Stimulated activated CD4-positive, alpha-beta T cell treated with anti-CD3 and anti-CD28 coated beads, TNF-alpha, amount 100 ng/mL, for 1 hour (primary cell): ENCODE measurements at places on chromosomes 1 and 21.
A peak's percentile ranks its signal among the peaks of the same experiment; 100 is the strongest.

GRCh38 chr1:151711951-151712350 is 4.7 kb downstream of the CELF3 start:
- DNase-seq: no peak

GRCh38 chr1:85847356-85847755 is 139.1 kb upstream of the ZNHIT6 start:
- DNase-seq: no peak

GRCh38 chr1:24484199-24484598 is 18.4 kb upstream of the RCAN3 start:
- no peak for DNase-seq

GRCh38 chr1:44605914-44606615 is 68.2 kb downstream of the TMEM53 start:
- DNase-seq: no peak

DNA sequence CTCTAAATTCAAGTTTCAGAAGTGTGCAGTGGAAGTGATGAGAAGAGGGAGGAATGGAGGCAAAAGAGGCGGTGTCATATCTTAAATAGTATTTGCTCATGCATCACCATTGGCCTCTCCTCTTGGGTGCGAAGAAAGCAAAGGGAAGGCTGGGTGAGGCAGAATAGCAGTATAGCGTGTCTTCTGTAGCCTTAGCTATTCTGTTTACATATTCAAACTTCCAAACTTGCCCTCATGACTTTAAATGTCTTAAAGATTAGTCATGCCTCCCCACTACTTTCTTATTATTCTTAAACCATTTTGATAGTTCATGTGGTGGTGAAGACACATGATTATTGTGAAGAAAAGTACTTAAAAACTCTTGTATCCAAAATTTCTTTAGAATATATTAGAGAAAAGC is 104.6 kb upstream of the TENT5C start:
- DNase-seq: no peak

- no peak for DNase-seq
These were observed 463 bp upstream of the PRRC2C start for GRCh38 chr1:171484760-171485374.

DNA sequence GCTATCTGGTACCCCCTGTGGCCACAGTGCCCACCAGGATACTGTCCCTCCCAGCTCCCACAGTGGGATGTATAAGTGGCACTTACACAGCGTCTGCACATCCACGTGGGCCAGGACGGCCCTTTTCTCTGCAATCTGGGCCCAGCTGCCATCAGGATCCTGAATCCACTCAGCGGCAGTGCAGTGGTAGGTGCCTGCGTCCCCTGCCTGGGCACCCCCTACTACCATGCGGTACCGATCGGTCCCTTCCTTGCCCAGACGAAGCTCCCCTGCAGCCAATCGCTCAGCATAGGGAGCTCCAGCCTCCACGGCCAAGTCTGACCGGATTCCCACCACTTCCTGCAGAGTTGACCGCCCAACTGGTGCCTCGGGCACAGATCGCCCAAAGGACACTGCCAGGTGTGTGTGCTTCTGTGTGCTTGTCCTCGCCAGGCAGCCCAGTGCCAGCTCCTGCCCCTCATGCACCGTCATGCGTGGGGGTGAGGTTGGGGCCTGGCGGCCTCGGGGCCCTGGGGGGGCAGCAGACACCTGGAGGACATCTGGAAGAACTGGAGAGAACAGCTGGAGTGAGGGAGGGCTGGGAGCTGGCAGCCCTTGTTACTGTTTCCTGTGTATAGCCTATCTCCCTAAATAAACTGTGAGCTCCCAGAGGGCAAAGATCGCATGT is 4.7 kb downstream of the IGSF8 start:
- DNase-seq: no peak

DNA sequence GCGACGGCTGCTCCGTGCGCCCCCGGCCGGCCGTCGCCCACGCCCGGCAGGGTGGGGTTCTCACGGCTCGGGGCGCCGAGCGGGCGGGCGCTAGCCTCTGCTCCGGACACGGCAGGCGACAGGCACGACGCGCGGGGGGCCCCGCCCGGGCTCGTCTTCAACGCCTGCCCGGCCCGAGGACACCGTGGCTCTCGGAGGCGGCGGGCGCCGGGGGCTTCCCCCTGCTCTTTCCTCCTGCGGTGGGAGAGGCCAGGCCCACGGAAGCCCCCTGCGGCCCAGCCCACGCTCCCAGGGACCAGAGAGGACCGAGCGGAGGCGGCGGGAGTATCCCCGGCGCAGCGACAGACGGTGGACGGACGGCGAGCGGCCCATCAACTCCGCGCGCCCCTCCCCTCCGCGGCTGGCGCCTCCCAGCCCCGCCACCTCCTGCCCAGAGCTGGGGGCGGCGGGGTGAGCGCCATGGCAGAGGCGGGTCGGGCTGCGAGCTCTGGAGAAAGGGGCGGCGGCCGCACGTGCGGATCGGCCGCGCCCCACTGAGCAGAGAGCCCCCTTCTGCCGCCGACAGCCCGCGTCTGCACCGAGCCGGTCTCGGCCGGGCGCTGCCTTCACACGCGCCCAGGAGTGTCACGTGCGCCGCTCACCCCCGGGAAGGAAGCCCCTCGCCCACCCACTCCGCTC is at the start of the genes SHE and TDRD10:
TSS of gene SHE (minus strand) at position 347 of the 678 bp plus-strand sequence. CDS start 386 bp downstream, outside the sequence.
TSS of gene TDRD10 (plus strand) at position 154 of the 678 bp plus-strand sequence. CDS start 4,685 bp downstream, outside the sequence.
- DNase-seq: no peak

DNA sequence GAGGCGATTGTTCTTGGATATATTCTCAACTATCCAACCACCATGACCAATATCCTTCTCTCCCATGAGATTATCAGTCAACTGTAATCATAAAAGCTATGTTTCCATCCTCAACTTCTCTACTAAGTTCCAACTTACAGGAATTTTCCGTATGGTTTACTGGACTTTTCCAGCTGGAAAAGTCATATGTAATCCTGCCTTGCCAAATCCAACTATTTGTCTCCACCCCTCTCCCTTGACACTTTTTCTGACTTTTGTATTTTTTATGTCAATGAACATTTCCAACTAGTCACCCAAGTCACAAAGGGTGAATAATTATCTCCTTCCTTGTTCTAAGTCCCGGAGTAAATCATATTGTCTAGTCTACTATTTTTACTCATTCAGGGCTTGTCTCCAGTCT is 293.1 kb downstream of the USP25 start:
- no peak for DNase-seq

DNA sequence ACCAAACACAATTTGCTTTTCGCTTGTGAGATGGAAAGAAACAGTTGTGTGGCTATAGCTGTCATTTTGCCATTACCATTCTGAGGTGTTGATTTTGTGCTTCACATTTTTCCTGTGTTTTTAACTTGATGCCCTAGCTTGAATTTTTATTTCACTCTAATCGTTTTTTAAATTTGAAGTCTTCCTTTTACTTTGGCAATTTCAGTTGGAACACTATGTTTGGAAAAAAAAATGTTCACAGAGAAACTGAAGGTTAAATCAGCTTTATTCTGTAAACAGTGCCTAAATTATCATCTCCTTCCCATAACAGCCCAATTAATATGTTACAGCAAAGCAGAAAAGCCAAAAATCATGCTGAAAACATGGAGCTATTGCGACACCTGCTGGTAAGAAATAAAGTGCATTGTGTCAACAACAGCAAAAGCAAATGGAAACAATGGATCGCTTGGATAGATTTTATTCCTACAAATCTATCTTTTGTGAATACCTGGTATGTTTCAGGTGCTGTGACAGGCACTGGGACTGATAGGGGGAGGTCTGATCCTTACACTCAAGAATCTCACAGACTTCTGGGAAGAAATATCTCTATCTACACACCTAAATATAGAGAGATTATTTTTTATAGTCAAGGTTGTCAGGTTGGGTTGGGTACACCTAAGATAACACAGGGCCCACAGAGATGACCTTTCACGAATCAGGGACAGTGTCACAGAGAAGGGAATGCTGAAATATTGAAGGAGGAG is 16.2 kb upstream of the ERICH3 start:
- no peak for DNase-seq

DNA sequence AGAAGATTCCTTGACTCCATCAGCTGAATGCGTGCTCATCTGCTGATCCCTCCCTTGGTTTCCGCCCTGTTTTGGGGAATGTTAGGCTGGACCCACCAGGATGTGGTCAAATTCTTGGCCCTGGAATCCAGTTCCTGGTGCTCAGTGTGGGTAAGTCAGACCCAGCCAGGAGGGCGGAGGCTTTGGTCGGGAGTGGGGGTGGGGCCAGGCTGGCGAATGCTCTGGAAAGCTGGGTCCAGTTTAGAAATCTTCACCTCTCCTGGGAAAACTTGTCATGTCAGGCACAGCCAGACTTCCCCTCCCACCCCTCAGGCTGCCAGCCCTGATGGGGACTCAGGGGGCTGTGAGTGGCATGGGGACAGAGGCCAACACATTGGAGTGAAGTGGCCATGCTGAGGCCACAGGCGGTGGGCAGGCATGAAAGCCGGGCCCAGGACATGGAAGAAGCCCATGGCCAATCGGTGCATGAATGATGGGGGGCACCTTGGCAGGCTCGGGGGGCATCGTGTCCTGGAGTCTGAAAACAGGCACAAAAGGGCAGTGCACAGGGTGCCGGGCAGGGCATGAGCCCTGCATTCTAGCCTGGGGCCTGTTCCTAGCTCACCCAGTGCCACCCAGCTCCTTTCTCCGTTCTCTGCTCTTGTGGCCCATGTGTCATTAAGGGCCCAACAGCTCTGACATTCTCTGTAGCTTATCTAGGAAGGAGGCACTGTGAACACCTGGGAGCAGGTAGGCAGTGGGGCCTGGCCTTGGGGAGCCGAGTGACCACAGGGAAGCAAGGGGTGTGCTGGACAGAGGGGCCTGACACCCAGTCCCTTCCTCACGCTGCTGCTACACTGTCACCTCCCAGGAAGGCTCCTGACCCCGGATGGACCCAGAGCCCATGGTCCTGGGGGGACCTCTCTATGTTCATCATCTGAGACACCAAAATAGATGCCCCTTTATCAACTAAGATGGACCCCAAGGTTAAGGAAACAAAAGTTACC is 14.6 kb upstream of the PADI1 start:
- no peak for DNase-seq

DNA sequence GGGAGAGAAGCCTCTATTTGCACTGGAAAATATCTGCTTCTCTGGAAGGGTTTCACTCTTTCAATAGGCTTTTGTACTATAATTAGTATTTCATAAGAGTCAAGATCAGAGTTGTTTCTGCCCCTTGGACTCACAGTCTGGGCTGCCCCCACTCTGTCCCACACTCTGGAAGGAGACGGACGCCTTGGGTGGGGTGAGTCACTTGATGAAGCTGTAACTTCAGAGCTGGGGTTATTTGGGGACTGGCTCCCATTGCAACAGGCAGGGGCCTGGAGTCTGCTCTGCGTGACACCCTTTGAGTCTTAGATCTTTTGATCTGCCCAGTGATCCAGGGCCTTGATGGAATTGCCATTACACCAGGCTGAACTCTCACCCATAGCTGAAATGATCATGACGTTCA is 4.0 kb upstream of the KCNA10 start:
- DNase-seq: no peak

DNA sequence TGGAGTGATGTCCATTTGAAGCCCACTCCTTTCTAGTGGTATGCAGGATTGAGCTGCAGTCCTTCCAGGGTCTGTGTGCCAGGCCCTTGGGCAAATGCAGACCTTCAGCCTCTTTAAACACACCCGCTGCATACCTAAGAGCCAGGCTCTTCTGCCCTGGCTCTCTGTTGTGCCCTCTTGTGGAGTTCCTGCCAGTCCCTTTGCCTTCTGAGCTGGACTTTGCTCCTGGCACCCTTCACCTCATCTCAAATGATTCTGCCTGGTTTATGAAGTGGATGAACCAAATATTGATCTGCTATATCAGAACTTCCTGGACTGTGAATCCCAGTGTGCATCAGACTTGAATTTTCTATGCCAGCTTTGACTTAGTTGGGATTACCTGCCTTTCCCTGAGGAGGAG is 158.8 kb downstream of the URB2 start:
- DNase-seq: no peak

- DNase-seq: no peak
These were observed at the start of gene S100A6 for GRCh38 chr1:153535242-153536011. Gene S100A6 (minus strand): TSS chr1:153535991. CDS start chr1:153535339, 652 bp downstream.

DNA sequence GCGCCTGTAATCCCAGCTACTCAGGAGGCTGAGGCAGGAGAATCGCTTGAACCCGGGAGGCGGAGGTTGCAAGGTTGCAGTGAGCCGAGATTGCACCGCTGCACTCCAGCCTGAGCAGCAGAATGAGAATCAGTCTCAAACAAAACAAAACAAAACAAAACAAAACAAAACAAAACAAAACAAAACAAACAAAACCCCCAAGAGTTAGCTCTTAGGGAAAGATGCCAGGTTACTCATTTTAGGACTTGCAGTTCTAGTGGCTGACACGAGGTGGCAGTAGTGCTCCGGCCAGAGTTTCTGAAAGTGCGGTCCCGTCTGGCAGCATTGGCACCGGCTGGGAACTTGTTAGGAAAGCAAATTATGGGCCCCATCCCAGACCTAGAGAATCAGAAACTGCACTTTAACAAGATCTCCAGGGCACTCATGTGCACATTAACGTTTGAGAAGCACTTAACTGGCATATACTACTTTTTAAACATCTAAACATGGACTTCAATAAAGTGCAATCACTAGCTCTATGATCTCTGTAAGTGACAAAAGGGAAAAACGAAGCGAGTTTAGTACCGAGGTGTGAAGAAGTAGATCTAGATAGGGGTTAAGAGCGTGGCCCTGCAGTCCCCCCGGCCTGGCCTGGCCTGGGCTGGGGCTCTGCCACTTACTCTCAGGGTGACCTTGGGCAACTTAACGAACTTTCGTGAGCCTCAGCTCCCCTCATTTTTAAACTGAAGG is 41.9 kb upstream of the TNFRSF1B start:
- DNase-seq: peak; percentile 74

- DNase-seq: no peak
These were observed 131.3 kb downstream of the TOMM20 start for GRCh38 chr1:234997201-234997895.

GRCh38 chr21:44732956-44733355 is 21.6 kb upstream of the TSPEAR start:
- no peak for DNase-seq

- DNase-seq: no peak
These were observed 24.9 kb upstream of the TADA1 start for GRCh38 chr1:166900987-166901386.
